AG08396 (cell line): ENCODE measurements at places on chromosomes 2 and 18.
A peak's percentile ranks its signal among the peaks of the same experiment; 100 is the strongest.

- DNase-seq = peak; percentile 41
These were observed 669 bp downstream of the MARCHF7 start for GRCh38 chr2:159712929-159713420.

GRCh38 chr2:48250943-48251342 is 279.0 kb upstream of the STON1 start:
- no peak for DNase-seq

- no peak for DNase-seq
These were observed 3.6 kb upstream of the RNF144A start for GRCh38 chr2:6913415-6914157.

GRCh38 chr2:197946562-197946961 is 142.2 kb downstream of the PLCL1 start:
- DNase-seq = no peak

DNA sequence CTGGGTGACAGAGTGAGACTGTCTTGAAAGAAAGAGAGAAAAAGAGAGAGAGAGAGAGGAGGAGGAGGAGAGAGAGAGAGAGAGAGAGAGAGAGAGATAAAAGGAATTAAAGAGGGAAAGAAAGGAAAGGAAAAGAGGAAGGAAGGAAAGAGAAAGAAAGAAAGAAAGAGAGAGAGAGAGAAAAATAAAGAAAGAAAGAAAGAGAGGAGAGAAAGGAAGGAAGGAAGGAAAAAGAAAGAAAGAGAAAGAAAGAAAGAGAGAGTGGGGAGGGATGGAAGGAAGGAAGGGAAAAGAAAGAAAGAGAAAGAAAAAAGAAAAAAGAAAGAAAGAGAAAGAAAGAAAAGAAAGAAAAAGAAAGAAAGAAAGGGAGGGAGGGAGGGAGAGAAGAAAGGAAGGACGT is 29.8 kb downstream of the MOGAT1 start:
- DNase-seq = no peak

GRCh38 chr18:79740521-79741361 is 57.0 kb upstream of the KCNG2 start:
- DNase-seq = no peak

DNA sequence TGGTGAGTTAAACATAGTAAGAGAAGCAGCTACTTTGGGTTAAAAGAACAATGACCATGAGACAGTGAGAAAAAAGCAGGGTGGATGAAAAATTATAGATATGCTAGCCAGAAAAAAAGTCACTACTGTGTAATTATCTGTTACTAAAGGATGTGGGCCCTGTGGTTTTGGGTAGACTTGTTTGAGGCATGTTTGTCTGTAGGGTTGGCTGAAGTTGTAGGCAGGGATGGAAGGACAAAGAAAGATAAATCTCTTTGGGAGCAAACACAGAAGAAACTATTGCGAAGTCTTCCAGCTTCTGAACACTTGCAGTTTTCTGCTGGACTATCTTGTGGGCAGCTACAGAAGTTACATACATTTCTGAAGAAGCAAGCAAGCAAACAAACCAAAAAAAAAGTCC is 28.2 kb downstream of the RND3 start:
- DNase-seq = no peak

DNA sequence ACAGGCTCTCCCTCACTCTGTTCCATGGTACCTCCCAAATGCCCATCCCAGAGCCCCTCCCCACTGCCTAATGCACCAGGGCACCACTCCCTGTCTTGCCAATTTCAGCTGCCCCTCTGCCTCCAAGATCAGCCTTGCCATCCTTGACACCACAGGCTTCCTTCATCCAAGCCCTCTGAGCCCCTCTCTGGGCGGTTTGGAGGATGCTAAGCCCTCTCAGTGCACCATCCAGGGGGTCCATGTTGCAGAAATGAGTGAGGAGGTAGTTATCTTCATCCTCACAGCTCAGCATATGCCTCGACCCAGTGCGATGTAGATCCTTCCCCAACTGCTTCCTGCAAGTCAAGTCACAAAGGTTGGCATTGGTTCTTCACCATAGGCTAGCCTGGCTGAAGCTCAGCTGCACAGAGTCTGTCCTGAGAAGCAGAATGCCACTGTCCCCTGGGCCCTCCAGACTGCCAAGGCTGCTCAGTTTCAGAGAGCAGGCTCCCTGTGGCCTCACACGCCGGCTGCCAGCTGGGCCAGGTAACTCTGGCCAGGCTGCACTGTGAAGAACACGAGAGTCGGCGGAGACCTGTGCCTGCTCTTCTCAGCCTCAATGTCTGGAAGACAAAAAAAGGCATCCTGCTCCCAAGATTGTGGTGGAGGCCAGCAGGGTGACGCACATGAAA is 9.9 kb upstream of the MAP3K2 start:
- no peak for DNase-seq

DNA sequence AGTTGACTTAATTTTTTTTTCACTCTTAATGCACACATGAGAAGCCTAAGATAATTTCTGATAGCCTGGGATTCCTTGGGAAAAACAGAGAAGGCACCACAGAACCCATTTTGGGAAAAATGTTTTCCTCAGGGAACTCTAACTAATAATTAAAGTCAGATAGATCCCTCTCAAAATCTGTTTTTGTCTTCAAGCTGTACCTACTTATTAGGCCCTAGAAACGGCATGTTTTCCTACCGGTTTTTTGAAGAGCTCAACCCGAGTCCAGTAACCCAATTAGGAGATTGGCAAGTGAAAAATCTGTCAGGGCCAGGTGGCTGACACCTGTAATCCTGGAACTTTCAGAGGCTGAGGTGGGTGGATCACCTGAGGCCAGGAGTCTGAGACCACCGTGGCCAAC is 16.1 kb upstream of the PDK1 start:
- DNase-seq = no peak

DNA sequence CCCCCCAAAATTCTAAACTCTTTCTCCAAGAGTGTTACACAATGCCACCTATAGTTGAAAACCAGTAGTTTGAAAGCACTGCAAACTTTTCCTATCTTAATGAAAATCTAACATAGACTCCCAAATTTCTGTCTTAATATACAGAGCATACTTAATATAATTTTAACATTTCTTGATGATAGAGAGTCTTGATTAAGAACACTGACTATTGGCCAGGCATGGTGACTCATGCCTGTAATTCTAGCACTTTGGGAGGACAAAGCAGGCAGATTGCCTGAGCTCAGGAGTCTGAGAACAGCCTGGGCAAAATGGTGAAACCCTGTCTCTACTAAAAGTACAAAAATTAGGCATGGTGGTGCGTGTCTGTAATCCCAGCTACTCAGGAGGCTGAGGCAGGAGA is 34.2 kb downstream of the ASXL2 start:
- DNase-seq = no peak

DNA sequence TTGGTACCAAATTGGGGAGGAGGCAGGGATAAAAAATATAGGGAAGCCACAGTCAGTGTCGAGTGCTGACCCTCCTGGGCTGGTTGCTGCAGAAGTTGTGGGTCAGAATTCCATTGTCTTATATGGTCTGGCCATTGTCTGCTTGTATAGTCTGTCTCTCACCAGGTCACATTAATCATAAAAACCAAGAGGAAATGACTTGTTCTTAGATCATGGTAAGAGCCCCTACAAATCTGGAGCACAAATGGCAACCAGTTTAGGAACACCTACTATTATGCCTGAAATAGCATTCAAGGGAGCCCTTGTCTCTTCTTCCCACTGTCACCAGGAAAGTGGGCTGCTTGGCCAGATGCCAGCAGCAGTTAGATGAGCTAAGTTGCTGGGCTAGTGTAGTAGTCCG is 119.7 kb upstream of the RMP24 start:
- no peak for DNase-seq

GRCh38 chr2:223044092-223044836 is 7.7 kb upstream of the KCNE4 start:
- no peak for DNase-seq

GRCh38 chr2:192051533-192051932 is 143.2 kb downstream of the TMEFF2 start:
- no peak for DNase-seq

- no peak for DNase-seq
These were observed 62.1 kb downstream of the NABP1 start for GRCh38 chr2:191740016-191740419.

- DNase-seq = no peak
These were observed 463.9 kb upstream of the HS6ST1 start for GRCh38 chr2:128782411-128783192.

GRCh38 chr2:197069958-197070357 is 143.5 kb upstream of the PGAP1 start:
- no peak for DNase-seq

DNA sequence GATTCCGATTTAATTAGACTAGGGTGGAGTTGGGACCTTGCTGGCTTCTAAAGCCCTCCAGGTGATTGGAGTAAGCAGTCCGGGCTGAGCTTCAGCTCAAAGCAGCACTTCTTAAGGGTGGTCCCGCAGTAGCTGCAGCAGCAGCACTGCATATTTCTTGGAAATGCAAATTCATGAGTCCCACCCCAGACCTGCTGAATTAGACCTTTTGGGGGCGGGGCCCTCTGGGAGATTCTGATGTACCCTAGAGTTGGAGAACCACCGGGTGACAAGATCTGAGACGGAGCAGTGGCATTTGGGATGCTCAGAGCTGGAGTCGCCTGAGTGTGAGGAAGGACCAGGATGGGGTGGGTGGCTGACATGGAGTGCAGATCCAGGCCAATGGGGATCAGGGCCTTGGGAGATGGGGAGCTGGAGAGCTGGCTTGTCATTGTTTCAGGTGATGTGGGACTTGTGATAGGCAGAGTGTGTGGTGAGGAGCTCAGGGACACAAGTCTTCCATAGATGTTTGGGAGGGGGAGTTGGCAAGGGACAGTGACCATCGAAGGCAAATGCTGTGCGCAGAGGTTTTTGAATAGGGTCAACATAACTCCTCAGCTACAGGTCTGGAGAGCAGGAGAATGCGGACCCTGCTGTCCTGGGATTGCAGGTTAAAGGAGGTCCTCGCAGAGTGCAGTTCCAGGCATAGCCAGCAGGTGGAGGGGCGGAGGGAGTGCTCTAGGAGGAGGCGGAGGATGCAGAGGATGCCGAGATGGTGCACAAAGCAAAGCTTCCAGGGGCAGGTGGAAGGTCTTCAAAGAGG is 130.9 kb upstream of the RAB12 start:
- DNase-seq = peak; percentile 79

DNA sequence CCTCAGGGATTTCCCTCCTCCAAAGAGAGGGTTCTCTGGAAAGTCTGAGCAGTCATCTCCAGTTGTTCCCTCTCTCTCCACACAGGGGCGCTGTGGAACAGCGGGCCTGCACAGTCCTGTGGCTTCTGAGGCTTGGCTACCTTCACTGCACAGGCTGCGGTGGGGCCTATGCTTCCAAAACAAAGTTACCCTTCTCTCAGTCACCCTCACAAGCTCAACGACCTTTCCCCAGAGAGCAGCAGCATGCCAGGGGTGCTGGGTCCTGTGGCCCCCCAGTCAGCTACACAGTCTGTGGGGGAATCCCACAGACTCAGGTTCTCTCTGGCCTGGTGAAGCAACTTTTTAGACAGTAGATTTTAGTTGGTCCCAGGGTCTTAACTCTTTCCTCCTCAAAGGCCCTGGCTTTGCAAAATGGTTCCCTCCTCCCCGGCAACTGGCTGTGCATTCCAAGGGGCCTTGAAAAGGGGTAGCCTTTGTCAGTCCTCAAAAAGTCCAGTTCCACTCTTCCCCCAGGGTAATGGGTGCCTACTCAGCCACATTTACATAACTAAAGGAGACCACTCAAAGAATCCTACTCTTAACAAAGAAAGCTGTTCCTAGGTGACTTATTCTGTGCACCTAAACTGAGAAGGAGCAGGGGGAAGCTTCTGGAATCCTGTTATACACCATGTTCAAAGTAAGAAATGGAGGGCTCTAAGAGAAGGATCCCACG is 14.9 kb downstream of the B3GNT7 start:
- no peak for DNase-seq

GRCh38 chr2:130187268-130187667 is 5.2 kb downstream of the MZT2B start:
- no peak for DNase-seq

- no peak for DNase-seq
These were observed 3.0 kb downstream of the RBM45 start for GRCh38 chr2:178115271-178115670.

- no peak for DNase-seq
These were observed 45.3 kb downstream of the CXCR4 start for GRCh38 chr2:136072621-136073020.

DNA sequence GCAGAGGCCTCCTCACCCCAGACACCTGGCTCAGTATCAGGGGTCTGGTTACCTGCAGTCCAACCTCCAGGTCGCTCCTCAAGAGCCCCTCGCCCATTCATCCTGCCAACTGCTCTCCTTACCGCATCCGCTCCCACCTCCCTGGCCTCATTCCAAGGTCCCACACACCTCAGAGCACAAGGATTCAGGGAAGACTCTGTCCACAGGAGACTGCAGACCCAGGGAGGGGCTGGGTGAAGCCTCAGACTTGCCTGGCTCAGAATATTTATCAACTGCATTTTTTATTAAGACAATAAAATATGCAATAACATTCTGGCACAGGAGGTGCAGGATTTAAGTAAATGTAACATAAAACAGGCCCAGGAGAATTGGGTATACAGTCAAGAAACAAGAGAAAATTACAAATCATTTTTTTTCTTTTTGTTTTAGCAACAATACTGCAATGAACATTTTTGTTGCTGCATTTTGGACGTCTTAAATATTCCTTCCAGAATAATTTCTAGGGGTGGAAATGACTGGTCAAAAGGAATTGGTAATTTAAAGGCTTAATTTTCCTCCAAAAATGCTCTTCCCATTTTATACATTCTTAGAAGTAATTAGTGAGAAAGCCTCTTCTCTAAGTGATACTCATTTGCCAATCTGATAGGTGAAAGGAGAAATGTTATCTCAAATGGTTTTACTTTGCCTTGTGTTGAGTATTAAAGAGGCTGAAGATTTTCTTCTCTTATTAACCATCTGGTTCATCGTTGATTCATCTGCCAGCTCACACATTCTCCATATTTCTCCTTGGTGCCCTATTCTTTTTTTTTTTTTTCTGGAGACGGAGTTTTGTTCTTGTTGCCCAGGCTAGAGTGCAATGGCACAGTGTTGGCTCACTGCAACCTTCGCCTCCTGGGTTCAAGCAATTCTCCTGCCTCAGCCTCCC is 42.5 kb downstream of the TEX44 start:
- no peak for DNase-seq

GRCh38 chr18:8699948-8700347 is 5.4 kb upstream of the MTCL1 start:
- no peak for DNase-seq

DNA sequence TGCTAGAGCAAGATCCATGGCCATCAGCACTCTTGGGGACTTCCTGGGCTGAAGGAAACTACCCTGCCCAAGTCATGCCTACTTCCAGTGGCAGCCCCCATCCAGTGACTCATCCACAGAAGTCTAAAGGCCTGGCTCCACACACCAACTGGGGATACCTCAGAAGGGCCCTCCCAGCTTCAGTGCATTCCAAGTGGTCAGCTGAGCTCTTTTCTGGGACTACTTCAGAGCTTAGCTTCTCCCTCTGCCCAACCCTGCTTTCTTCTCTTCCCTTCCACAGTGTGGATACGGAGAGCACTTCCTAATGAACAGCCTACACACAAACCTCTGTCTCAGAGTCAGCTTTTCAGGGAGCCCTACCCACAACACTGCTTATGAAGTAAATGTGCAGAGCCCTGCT is 66.5 kb downstream of the CLHC1 start:
- DNase-seq = peak; percentile 61

- peak; percentile 8 for DNase-seq
These were observed 792.2 kb downstream of the EPHA4 start for GRCh38 chr2:220779931-220780330.
